Kidney glomerular epithelial cell (primary cell): ENCODE measurements at places on chromosomes 1 and 21.

GRCh38 chr1:27529704-27530018, 39.7 kb upstream of the WASF2 start:
- no peak for DNase-seq

GRCh38 chr21:39444421-39445180, 977 bp downstream of the LCA5L start:
- DNase-seq: peak; percentile 29

GRCh38 chr1:62978741-62979140, 194.8 kb downstream of the ATG4C start:
- DNase-seq: no peak

DNA sequence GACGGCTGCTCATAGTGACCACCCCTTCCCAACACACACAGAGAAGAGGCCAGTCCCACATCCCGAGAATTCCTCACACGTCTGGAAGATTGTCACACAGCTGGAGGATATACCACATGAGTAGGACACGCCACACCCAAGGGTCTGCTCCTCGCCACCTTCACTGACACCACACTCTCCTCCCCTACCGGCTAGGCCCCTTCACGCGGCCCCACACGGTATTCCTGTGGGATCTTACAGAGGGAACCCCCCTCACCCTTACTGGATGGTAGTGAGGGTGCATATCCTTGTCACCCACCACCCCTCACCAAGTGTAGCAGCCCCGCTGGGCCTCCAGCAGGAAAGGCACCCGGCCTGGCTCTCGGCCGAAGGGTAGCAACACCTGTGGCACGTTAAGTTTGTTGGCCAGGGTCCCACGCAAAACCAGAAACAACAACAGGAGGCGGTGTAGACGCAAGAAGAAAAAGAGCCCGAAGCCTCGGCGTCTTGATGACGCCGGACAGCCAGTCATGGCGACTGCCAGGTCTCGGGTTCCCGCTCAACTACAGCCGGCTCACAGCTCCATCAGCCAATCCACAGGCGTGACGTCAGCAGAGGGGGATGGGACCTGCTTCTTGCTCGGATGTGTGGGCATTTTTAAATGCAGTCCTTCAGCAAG, at the start of gene NUP210L:
NUP210L (minus strand) TSS at position 540 of the 658 bp plus-strand sequence.
- DNase-seq: no peak

DNA sequence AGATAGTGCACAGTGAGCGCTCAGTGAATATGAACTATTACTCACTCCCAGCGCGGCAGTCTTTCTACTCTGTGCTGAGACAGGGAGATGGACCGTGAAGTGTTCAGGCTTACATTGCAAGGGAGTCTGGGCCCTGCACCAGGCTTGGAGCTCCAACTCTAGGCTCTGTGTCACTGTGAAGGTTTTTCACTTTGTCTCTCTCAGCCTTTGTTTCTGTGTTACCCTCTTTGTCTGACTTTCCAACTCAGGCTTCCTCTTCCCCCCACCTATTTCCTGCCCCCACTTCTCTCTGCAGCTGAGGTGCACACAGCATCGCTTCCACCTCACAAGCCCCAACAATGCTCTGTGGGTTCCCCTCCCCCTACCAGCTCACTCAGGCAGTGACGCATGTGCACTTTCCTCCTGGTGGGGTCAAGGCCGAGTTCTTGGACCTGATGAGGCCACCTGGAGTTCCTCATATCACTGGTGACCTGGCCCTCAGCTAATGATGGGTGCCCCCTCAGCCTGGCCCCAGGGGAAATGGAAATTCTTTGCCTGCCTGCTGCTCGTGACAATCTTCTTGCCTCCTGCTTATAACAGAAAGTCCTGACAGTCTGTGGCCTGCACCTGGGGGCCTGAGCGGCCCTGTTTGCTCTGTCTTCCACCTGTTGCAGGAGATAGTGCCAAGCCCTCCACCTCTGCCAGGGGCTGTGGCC, 1.1 kb upstream of the LCK start:
- DNase-seq: peak; percentile 45

GRCh38 chr21:36211660-36212512, 55.3 kb downstream of the DOP1B start:
- DNase-seq: peak; percentile 95
